ENCODE measurements at places on chromosomes 1 and 21.

DNA sequence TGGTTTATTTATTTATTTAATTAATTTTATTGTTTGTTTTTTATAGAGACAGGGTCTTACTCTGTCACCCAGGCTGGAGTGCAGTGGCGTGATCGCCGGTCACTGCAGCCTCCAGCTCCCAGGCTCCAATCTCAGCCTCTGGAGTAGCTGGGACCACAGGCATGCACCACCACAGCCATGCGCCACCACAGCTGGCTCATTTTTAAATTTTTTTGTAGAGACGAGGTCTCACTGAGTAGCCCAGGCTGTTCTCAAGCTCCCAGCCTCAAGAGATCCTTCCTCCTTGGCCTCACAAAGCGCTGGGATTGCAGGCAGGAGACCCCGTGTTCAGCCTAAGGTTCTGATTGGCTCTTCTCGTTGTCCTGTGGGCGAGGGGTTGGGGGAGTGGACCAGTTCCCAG is 22.1 kb downstream of the UMODL1 start:
- DNase-seq: no peak

DNA sequence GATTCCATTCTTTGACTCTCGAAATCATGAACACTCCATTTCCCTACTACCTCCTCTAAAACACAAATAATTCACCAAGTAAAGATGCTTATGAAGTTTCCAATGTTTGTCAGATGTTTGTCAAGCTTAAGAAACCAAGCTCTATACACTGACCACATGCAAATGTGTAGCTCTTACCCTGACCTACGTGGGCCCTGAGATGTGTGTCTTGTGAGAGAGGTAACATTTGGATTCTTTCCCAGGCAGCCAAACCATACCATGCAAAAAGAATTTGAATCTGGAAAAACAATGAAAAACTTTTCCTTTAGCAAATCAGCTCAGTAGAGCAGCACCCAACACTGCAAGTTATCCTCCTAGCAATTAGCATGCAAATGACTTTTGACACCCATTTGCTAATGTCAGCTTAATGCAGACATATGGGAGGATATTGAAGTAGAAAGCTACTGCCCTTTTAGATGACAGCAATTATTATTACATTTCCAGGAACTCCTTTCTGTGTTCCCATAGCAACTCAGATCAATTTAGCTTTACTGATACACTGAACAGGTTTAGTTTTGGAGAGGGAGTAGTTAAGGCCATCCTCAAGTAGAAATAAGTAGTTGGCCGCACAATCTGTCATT is 83.2 kb upstream of the RGS4 start:
- no peak for DNase-seq

DNA sequence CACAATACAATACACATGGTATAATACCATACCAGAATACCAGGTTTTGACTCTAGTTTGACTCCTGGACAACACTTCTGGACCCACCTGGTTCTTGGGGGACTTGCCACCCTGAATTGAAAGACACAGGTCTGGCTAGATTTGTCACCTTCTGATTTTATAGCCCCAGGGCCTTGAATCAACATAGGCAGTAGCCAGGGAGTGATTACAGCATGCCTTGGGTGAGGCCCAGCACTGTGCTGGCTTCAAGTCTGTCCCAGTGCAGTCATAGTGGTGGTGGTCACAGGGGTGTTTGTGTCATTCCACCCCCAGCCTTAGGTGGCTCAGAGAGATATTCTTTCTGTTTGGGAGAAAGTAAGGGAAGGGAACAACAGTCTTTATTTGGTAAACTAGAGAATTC is 23.3 kb upstream of the SNX7 start:
- DNase-seq: no peak

DNA sequence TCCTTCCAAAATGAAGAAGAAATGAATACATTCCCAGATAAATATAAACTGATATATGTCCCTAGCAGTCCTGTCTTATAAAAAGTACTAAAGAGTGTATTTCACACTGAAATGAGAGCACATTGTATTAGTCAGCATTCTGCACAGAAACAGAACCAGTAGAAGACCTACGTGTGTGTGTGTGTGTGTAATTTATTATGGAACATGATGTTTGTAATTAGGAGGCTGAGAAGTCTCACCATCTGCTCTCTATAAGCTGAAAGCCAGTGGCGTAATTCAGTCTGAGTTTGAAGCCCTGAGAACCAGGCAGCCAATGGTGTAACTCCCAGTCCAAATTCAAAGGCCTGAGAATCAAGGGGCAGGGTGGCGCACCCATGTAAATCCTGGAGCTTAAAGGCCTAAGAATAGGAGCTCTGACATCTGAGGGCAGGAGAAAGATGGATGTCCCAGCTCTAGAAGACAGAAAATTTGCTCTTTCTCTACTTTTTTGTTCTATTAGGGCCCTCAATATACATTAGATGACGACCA is 146.5 kb upstream of the LYPLAL1 start:
- DNase-seq: peak; percentile 61

- DNase-seq: no peak
Measured at GRCh38 chr1:63321066-63321784, 1.1 kb upstream of the FOXD3 start.

DNA sequence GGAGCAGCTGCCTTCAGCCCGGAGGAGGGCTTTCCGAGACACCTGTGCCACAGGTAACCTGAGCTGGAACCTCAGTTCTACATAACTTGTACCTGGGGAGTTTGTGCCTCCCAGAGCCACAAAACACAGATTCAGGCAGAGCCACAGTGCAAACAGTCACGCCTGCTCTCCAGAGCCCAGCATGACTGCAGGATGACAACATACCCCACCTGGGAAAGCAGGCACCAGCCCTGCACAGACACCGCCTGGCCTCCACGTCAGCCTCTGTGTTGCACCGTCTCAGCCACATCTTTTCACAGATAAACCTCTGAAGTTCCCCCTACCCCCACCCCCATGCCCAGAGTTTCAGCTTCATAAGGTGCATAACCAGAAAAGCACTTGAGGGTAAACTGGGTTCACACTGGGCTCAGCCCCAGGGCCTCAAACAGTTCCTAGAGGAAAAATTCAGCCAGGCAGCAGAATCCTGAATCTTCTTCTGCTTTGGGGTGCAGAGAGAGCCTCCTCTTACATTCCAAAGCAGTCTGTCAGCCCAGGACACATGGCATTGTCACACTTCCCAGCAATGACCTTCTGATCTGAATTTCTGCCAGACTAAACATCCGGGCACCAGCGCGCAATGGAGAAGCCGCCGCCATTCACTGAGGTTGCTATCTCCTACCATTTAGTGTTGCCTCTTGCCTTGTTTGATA is 229.5 kb downstream of the TOMM20 start:
- no peak for DNase-seq

DNA sequence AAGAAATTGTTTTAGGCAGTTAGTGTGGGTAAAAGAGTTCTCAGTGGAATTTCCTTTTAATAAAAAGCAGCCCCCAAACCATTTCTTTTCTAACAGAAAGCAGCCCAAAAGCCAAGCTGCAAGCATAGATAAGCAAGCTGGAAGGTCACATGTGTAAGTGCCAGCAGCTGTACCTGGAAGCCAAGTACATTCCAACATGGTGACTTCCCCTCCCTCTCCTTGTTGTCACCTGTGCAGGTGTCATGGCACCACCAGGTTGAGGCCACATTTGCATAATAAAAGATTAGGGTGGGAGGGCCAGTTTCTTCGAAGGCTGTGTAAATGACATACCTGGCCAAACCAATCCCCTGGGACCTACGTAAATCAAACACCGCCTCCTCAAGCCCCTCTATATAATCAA is 240.3 kb upstream of the RAB4A start:
- DNase-seq: no peak

GRCh38 chr21:43861706-43862105 is 3.3 kb upstream of the AGPAT3 start:
- no peak for DNase-seq

DNA sequence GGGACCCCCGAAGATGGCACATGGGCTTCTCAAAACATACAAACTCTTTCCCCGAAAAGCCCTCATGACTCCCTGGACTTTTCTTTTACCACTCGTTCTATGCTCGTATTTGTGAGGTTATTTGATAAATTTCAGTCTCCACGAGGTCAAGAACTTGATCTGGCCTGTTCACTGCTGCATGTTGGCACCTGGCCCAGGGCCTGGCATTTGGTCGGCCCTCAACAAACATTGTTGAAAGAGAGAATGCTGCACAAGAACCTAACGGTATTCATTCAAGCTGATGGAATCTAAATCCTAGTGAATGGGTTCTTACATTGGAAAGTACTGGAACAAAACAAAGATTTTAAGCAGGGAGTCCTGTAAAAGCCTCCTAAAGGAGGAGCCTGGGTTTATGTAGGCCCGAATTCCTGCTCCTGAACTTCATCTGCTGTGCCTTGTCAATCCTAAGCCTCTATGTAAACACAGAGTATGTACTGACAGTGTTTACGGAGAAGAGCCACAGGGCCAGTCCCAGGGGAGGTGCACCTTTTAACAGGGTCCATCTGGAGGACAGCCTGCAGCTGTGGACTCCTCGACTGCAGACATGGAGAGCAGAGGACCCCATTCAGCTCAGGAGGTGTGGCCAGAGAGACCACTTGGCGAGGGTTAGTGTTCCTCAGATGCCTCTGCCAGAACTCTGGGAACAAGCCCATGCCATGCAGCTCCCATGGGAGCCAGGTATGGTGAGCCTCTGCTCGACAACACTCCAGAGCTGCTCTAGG is 46.9 kb downstream of the L1TD1 start:
- no peak for DNase-seq

DNA sequence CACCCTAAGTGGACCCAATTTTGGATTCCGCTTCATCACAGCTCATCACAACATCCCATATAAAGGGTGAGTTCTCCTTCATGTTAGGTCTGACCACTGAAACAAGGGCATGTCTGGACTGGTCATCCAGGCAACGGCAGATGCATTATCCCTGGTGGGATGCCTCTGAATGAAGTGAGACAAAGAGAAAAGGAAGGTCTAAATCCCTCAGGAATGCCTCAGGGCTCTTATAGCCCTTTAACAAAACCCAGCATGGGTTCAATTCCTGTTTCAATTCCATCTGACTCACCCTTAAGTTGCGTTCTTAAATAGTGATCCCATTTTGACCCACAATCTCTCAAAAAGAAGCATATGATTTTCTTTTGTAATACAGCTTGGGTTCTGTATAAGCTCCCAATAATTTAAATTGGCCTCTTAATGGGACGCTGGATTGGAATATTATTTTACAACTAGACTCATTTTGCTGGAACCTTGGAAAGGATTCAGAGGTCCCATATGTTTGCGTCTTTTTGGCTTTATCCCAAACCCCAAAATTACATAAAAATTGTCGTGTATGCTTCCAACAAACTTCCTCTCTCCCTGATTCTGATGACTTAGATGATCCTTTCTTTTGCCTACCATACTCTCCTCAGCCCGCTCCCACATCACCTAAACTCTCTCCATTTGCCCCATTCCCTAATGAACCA is 287.4 kb upstream of the ZP4 start:
- no peak for DNase-seq

DNA sequence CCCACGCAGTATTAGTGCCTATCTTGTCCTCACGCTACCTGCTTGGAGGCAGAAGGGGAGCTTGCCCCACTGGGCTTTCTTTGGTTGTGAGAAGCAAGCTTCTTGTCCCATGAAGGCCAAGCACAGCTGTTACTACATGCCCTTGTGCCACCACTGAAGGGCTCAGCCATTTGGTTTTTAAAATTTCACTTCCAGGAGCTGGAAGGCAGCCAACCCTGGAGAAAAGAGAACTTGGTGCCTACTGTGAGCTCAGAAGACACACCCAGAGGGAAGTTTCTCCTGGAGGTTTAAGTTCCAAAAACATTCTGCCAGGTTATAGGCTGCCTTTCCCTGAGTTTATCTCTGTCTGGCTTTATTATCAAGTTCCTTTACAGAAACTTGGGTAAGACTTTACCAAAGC is 187.4 kb downstream of the SLC35F3 start:
- no peak for DNase-seq

DNA sequence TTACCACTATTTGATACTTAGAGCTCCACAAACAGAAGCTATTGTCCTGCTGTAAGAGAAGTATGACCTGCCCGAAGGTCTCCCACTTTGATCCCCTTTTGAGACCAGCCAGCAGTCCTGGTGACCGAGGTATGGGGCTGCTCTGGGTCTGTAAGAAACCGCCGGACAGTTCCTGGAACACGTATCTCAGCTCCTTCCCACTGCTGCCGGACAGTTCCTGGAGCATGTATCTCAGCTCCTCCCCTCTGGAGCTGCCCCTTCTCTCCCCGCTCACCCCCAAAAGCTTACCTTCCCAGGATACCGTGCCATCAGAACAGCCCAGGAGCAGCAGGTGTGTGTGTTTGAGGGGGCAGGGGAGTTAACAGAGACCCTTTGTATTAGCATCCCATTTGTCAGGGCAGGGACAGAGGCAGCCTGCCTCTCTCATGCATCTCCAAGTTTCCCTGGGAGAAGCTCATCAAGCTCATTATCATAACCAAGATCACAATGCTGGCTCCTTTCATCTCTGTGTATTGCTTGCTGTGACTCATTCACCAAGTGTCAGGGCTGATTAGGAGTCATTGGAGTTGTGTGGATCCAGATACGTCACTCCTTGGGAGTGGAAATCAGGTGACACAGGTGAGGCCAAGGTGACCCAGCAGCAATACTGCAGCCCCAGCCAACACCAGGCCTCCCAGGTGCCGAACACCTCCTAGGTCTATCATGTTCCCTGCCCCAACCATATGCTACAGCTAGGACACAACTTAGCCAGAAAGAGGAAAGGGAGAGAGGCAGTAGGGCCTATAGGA is 25.3 kb downstream of the OPTC start:
- DNase-seq: no peak

GRCh38 chr1:9080705-9081291 is 11.4 kb upstream of the SLC2A5 start:
- no peak for DNase-seq

- no peak for DNase-seq
Measured at GRCh38 chr1:47409311-47410067, 6.6 kb upstream of the FOXE3 start.

DNA sequence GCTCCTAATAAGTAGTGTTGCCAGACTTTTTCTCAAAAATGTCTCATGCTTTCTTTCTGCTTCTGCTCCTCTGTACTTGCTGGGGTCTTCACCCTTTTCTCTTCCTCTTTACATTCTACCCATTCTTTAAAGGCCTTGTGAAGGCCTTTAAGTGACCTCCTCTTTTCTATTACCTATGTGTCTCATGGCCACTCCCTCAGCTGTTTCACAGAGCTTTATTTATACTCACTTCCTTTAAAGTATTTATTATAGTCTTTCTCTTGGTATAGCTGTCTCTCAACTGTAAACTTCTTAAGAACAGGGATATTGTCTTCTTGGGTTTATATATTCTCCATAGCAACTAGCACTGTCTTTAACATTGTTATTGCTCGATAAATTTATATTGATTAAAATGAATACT is 792 bp downstream of the GOLPH3L start:
- no peak for DNase-seq

- no peak for DNase-seq
Measured at GRCh38 chr1:213120386-213120785, 69.3 kb downstream of the RPS6KC1 start.

- DNase-seq: peak; percentile 23
Measured at GRCh38 chr1:118151312-118151937, 33.6 kb downstream of the SPAG17 start.

DNA sequence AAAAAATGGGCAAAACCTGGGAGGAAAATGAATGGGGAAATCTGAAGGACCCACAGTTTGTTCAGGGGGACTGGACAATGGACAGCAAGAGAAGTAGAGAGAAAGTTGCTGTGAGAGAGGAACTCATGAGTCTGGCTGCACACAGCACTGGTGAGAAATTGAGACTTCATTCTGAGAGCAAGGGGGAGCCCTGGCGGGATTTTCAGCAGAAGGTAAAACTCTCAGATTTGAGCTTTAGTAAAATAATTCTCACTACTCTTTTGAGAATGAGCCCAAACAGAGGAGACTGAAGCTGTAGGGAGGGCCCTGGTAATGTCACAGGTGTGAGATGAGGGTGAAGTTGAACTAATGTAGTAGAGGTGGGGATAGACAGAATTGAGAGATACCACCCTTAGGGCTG is 438.6 kb downstream of the OMA1 start:
- no peak for DNase-seq
